ENCODE measurements at places on chromosomes 11 and 22. TPM values are rescaled to one million over a fixed set of nuclear protein-coding genes. Genes with fewer than 3 reads are reported as not detected.

KRTAP5-3 gene
- not detected for total RNA-seq

SNX32 gene
- 0.43 TPM for total RNA-seq

LDLRAD3 gene
- 12.3 TPM for total RNA-seq

ADORA2A gene
- total RNA-seq, result 1.1 TPM

KCNQ1 gene
- 0.96 TPM for total RNA-seq

CASTOR1 gene
- 6.0 TPM for total RNA-seq

PARVA gene
- 9.0 TPM for total RNA-seq

ADM2 gene
- total RNA-seq, result 4.3 TPM

SYT13 gene
- total RNA-seq, result 7.2 TPM

RGL4 gene
- total RNA-seq, result not detected

CD6 gene
- total RNA-seq, result under 0.01 TPM

CCDC88B gene
- 2.4 TPM for total RNA-seq

OR51M1 gene
- not detected for total RNA-seq

MUC15 gene
- total RNA-seq, result under 0.01 TPM

SF3B2 gene
- 139 TPM for total RNA-seq

CRYBB3 gene
- not detected for total RNA-seq

GGT1 gene
- total RNA-seq, result 5.3 TPM

CNGA4 gene
- total RNA-seq, result 0.64 TPM

MS4A15 gene
- total RNA-seq, result not detected

Data from tracheal epithelial cell (primary cell).